ENCODE measurements at places on chromosomes 7 and 10.

GRCh38 chr7:71130031-71130679 lies 1.8 kb upstream of the GALNT17 start:
- H3K27ac ChIP-seq: no peak overlapping the region
- no peaks in the 10 kb centered on the region for H3K4me1 ChIP-seq
- H3K27me3 ChIP-seq: peaks cover 5% of the 10 kb centered on the region
- DNase-seq: no peak

DNA sequence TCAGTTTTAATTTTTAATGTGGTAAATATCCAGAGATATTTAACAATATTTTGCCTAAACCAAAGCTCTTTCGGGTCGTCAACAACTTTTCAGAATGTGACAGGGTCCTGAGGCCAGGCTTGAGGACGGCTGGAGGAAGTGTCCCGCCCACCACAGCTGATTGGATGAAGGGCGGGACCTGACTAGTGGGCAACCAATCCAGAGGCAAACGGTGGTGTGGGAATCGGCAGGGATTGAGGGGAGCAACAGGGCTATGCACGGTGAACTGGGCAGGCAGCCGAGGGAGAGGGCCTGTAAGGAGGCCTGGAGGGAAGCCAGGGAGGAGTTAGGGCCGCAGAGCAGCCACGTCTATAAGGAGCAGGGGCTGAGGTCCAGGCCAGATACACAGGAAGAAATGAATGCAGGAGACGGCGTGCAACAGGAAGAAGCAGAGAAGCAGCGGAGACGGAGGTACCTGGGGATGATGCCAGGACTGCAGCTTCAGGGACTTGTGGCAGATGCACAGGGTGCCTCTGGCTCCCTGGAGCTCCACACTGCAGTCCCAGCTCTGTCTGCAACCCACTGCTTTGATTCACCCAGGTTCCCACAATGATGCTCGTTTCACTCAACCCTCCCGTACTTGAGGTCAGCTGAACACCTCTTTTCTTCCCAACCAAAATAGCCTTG lies 46.1 kb upstream of the ZMIZ1 start:
- no peak overlapping the region for H3K4me3 ChIP-seq
- no peaks in the 10 kb centered on the region for H3K36me3 ChIP-seq
- no peak overlapping the region for H3K27ac ChIP-seq
- no peak for DNase-seq

DNA sequence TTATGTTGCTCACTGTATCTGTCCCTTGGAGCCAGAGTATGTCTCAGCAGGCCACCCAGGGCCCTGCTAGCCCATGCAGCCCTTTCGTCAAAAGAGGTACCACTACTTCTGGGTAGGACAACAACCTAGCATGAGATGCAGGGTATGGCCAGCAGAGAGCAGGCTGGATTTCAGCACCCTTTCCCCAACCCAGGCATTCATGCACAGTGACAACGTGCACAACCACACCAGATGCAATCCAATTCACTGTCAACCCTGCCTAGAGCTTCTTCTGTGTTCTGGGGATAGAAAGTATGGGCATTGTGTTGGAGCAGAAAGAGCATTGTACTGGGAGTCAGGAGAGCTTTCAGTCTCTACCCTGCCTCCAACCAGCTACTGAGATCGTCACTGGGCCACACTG lies 37.9 kb downstream of the JAZF1 start:
- no peaks in the 10 kb centered on the region for H3K36me3 ChIP-seq
- DNase-seq: no peak
- H3K27me3 ChIP-seq: no peaks in the 10 kb centered on the region

GRCh38 chr10:93431361-93431760 lies 50.8 kb downstream of the MYOF start:
- H3K4me1 ChIP-seq: no peaks in the 10 kb centered on the region
- H3K27me3 ChIP-seq: no peaks in the 10 kb centered on the region
- DNase-seq: no peak
- H3K27ac ChIP-seq: no peak overlapping the region
- H3K36me3 ChIP-seq: no peaks in the 10 kb centered on the region
- H3K4me3 ChIP-seq: no peak overlapping the region

Data from colonic mucosa (tissue), 4 donors.